ENCODE measurements at places on chromosomes 12 and 14.

DNA sequence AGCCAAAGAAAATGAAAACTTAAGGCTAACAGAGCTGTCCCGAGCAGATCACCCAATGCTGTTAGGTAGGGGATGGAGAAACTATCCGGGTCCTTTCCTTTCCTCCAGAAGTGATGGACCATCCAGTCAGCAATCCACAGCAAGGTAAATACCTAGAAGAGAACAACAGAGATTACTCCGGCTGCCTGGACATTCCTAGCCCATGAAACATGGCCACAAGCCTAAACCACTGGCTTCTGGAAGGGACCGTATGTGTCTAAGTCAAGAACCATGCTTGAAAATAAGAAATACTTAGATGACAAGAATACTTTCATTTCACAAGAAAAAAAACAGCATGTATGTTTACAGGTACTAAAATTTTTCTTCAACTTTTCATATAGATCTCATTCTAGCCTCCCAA, 152.9 kb downstream of the SLC41A2 start:
- DNase-seq, result no peak

DNA sequence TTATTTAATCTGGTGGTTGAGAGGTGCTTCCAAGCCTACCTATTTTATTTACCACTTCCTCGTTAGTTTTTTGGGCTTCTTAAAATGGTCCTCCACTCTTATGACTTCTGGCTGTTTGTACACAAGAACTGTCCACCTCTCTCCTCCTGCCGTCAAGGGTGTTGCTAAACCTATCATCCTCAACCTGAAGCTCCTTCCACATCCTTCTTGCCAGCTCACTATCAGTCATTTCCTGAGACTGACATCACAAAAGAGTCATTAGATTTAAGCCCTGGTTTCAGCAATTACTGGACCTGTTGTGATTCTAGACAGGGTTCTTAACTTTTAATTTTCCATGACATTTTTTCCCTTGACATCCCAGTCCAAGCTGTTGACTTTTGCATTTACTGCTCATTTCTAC, 91.9 kb downstream of the BICD1 start:
- DNase-seq, result no peak

GRCh38 chr14:99703381-99703780, 19.3 kb downstream of the CYP46A1 start:
- no peak for DNase-seq

- peak; percentile 8 for DNase-seq
These were observed 1.1 kb downstream of the IFNG start for GRCh38 chr12:68158432-68158831.

GRCh38 chr12:58576916-58577315, 343.4 kb downstream of the LRIG3 start:
- DNase-seq, result no peak

GRCh38 chr12:69570545-69571399, 14.5 kb upstream of the CCT2 start:
- DNase-seq, result peak; percentile 53

GRCh38 chr12:124618291-124618902, 51.0 kb upstream of the NCOR2 start:
- DNase-seq, result no peak

DNA sequence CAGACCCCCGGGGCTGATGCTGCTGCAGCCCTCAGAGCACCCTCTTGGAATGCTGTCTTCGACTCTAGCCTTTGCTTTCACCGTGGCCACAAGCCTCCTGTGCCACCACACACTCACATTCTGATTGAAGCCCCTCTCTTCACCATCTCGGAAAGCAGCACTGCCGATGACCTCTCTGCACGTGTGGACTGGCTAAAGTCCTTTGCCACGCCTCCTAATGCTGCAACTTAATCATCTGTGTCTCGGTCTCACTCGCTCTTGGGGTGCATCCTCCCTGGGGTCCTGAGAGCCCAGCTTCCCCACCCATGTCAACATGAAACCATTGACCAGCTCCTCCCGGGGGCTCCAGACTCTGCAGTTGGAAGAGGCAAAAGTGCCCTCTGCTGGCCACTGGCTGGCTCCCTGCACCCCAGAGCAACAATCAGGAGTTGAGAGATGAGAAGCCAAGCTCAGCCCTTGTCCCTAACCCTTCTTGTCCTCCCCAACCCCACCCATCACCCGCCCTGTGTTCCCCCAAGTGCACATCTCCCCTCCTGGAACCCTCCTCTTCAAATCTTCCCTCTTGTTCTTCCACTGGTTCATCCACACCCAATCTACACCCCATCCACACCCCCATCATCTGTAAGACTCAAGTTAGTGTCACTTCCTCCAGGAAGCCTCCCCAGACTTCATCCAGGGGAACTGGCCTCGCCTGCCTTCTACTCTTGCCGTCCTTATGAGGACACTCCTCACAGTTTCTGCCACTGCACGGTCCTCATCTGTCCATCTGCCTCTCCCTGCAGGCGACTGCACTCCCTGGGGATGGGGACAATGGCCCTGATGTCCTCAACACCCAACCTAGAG, 23.6 kb upstream of the FAM181A start:
- DNase-seq, result no peak

- no peak for DNase-seq
These were observed 164.1 kb downstream of the PHETA1 start for GRCh38 chr12:111204788-111205241.

DNA sequence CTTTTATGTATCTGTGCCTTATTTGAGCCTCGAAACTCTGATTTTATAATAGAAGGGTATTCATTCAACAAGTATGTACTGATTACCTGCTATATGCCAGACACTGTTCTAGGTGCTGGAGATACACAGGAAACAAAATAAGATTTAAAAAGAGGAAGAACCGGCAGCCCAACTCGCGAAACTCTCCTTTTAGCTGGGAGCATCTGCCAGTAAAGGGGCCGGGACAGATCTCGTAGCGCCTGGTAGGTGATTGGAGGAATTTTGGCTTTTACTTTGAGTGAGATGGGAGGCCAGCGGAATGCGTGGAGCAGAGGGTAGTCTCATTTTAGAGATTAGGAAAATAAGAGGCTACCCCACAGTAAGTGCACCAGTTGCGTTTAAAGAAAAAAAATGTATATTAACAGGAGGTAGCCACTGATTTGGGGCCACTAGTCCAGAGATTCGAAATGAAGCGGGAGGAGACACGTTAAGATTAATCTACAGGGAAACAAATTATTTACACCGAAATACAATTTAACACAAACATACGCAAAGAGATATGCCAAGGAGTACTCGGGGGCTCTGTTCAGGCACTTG, 520 bp upstream of the MON2 start:
- peak; percentile 7 for DNase-seq

GRCh38 chr12:14936224-14936861, 2.0 kb downstream of the ERP27 start:
- no peak for DNase-seq

- peak; percentile 99 for DNase-seq
These were observed 1.2 kb upstream of the TNFAIP2 start for GRCh38 chr14:103121846-103122584.

GRCh38 chr14:80055667-80056496, 155.4 kb downstream of the DIO2 start:
- peak; percentile 7 for DNase-seq

DNA sequence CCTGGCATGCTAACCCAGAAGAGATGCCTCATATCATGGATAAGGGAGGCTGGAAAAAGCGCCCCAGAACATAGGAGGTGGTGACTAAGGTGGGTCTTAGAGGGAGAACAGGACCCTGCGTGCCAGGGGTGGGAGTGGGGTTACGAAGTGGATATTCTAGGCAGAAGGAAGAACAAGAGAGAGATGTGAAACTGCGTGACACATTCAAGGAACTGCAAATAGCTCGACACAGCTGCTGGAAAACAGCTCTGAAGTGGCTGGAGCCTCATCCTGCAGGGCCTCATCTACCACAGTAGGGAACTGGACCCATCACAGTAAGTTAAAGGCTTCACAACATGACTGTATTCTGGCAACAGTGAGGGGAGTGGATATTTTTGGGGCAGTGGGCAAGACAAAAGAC, 61.1 kb downstream of the RNF34 start:
- DNase-seq, result no peak

DNA sequence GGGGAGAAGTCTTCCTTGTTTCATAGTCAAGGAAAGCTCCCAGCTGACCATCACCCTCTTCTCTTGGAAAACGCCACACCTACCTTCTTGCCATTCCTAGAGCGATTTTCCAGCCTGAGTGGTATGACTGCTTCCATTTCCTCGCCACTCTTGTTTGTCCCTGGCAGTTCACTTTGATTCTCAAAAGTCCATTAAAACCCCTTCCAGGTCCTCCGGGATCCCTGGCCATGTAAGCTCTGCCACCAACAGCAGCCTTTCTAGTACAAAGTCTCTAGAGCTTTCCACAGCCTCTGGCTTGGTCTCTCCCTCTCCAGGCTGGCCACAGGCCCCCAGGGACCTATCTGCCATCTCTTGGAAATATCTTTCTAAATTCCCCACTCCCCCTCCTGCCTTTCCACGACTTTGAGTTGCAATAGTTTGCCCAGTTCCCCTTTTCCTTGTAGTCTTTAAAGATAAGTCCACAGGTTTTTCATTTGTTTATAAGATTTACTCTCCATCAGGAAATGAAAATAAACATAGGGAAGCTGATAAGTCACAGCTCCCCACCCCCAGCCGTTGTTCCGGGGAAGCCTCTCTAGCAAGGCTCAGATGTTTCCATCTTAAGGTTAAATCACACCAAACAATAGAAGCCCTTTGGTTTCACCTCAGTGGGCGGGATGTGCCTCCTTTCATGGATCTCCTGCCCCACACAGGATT, 42.9 kb upstream of the SINHCAF start:
- DNase-seq, result no peak

- no peak for DNase-seq
These were observed 6.2 kb downstream of the GPR19 start for GRCh38 chr12:12689647-12690300.

- DNase-seq, result no peak
These were observed 53.5 kb downstream of the FBRSL1 start for GRCh38 chr12:132543298-132544079.

DNA sequence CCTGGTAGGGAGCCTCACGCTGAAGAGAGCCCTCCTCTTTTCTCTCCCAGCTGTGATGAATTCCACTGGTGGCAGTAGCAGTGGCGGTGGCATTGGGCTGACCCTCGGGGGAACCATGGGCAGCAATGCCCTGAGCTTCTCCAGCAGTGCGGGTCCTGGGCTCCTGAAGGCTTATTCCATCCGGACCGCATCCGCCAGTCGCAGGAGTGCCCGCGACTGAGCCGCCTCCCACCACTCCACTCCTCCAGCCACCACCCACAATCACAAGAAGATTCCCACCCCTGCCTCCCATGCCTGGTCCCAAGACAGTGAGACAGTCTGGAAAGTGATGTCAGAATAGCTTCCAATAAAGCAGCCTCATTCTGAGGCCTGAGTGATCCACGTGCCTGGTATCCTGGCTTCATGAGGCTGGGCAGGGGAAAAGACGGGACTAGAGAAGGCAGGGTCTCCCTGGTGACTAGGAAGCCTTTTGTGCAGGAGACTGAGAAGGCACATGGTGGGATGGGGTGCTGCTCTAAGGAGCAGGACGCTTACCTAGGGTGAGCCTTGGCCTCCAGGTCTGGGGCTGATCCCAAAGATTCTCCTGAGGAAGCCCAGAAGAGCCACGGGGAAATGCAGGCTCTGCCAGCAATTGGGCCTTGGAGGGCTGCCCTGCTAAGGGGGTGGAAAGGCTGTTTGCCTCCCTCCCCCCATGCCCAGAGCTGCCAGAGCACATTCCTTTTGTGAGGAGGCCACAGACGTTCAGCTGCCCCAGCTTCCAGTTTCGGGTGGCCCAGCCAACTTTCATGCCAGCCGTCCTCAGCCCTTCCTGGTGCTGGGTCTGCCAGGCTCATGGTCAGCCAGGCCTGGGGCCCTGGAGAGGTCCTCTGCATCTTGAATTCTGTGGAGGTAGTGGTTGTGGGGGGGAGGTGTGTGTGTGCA, 15.8 kb downstream of the KRT7 start:
- DNase-seq, result no peak

DNA sequence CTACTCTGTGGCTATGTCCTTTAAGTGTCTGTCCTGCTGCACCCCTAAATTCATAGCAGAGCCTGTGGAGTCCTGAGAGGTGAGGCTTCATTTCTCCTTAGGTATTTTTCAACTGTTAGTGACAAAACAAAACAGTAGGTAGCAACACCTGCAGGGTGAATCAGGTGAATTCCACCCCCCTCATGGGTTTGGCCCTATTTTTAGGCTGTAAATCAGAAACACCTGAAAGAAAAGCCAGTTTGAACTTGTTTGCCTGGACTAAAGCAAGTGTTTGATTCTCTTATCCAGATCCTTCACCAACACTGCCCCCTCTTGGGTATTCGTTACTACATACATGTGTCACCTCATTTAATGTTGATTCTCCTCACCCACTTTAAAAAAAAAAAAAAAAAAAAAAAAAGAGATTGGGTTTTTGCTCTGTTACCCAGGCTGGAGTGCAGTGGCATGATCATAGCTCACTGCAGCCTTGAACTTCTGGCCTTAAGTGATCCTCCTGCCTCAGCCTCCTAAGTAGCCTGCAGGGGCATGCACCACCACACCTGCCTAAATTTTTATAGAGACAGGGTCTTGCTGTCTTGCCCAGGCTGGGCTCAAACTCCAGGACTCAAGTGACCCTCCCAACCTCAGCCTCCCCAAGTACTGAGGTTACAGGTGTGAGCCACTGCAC, 10.3 kb downstream of the TBPL2 start:
- peak; percentile 42 for DNase-seq

Data from NCI-H1105 (cell line).